ENCODE measurements at places on chromosomes 16 and 17.

DNA sequence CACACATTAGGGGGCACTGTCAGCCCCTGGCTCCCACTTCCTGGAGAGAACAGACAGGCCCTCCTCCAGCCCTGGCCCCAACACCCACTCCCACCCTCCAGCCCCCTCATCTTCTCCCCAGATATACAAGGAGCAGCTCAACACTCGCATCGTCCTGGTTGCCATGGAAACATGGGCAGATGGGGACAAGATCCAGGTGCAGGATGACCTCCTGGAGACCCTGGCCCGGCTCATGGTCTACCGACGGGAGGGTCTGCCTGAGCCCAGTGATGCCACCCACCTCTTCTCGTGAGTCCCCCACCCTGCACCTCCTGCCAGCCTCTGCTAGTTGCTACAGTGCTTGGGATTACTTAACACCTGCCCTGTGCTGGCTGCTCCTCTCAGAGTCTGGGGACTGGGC lies 14.4 kb downstream of the ADAM11 start:
- DNase-seq, result no peak

DNA sequence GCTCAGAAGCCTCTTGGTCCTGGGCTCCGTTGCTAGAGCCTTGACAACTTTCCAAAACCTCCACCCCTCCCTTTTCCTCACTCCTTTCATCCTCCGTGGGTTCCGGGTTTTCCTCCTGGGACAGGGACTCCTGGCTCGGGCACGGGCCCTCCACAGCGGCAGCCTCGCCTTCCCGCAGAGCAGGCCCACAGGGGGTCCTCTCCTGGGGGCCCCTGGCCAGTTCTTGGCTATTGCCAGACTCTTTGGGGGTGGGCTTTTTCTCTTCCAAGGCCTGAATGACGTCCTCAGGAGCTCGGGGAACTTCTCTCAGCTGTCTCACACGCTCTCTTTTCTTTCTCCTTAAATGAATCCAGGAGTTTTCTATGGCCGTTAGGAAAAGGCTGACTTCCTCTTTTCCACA lies 19.3 kb upstream of the MNT start:
- DNase-seq, result no peak

GRCh38 chr17:57852955-57853328 lies 3.1 kb upstream of the MRPS23 start:
- DNase-seq, result no peak

- DNase-seq, result no peak
Observed at GRCh38 chr16:73817526-73818324, 478.9 kb upstream of the PSMD7 start.

GRCh38 chr17:73324160-73324475 lies 12.3 kb upstream of the CDC42EP4 start:
- DNase-seq, result no peak

DNA sequence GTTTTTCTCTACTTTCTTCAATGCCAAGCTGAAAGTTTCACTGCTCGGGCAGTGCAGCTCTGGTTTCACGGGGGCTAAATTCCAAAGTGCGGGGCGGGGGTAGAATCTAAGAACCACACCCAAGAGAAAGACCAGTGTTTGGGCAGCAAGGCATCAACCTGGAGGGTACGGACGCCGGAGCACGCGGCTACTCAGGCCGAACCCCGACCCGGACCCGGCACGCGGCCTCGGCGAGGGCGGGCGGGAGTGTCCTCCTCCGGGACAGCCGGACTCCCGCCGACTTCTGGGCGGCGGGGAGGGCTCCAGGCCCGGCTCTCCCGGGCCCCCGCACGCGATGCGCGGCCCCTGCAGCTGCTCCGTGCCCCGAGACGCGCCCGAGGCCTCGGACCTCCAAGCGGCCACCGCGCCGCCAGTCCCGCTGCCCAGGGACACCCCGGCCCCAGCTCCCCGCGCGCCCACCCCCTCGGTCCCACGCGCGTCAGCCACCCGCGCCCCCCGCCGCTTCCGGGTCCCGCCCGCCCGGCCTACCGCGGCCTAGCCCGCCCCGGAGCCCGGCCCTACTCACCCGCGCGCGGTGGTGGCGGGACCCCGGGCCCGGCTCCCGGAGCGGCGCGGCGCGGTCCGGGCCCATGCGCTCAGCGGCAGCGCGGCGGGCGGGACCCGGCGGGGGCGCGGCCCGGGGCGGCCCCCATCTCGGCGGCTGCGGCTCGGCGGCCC lies 561 bp downstream of the AXIN1 start:
- no peak for DNase-seq

GRCh38 chr17:32854832-32855389 lies 22.0 kb downstream of the MYO1D start:
- no peak for DNase-seq

DNA sequence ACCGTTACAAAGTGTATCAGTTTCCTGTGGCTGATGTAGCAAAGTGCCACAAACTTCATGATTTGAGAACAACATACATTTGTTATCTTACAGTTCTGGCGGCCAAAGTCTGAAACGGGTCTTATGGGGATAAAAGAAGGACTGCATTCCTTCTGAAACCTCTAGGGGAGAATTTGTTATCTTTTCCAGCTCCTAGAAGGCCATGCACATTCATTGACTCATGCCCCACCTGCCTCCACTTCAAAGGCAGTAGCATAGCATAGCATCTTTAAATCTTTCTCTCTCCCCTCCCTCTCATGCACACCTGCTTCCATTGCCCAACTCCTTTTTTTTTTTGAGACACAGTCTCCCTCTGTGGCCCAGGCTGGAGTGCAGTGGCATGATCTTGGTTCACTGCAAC lies 190.7 kb upstream of the DYNLRB2 start:
- no peak for DNase-seq

- DNase-seq, result no peak
Observed at GRCh38 chr17:8124350-8125153, 646 bp upstream of the HES7 start.

DNA sequence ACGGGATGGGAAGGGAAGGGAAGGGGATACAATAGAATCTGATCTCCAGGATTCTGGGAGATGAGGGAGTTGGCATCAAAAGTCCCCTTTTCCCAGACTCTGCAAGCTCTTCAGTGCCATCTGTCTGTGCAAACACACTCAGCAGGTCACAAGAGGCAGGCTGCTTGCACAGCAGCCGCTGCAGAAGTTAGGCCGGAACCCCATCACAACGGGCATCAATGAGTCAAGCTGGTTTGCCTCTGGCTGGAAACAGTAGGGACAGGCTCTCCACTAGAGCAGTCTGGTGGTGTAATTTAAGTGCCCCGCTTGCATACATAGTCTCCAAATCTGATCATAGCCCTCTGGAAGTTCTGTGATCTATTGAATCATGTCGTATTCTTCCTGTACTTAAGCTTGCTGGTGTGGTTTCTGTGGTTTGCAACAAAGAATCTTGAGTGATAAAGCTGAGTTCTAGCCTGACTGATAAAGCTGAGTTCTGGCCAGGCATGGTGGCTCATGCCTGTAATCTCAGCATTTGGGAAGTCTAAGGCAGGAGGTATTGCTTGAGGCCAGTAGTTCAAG lies 33.7 kb upstream of the KDM8 start:
- DNase-seq, result no peak

- peak; percentile 72 for DNase-seq
Observed at GRCh38 chr17:29145289-29146073, 34.7 kb downstream of the MYO18A start.

DNA sequence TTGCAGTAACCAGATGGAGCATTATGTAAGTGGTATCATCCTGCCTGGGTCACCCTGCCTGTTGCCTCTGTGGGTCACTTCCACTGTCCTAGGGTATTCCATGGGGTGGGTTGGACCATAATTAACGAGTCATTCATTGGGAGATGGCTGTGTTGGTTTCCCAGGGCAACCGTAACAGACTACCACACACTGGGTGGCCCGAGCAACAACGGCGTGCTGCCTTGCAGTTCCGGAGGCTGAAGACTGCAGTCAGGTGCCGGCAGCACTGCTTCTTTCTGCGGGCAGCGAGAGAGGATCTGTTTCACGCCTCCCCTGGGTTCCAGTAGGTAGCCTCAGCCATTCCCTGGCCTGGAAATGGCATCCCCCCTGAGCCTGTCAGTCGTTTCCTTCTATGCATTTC lies 28.9 kb upstream of the CMIP start:
- no peak for DNase-seq

- peak; percentile 64 for DNase-seq
Observed at GRCh38 chr16:85798901-85799496, 345 bp downstream of the EMC8 start.

DNA sequence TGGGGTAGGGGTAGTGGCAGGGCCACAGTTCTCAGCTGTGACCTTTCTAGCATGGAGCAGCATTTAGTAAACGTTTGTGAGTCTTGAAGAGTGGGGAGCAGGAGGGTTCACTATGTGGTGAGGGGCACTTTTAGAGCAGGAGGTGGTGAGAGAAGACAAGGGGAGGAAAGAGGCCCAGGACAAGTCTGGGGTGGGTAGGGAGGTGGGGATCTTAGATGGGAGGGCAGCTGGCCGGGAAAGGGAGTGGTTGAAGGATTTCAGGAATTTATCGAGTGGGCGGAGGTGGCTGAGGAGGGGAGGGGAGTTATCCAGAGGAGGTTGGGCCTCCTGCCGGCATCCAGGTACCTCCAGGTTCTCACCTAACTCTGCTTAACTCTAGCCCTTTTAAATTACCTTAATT lies 1.9 kb downstream of the CLEC16A start:
- no peak for DNase-seq

DNA sequence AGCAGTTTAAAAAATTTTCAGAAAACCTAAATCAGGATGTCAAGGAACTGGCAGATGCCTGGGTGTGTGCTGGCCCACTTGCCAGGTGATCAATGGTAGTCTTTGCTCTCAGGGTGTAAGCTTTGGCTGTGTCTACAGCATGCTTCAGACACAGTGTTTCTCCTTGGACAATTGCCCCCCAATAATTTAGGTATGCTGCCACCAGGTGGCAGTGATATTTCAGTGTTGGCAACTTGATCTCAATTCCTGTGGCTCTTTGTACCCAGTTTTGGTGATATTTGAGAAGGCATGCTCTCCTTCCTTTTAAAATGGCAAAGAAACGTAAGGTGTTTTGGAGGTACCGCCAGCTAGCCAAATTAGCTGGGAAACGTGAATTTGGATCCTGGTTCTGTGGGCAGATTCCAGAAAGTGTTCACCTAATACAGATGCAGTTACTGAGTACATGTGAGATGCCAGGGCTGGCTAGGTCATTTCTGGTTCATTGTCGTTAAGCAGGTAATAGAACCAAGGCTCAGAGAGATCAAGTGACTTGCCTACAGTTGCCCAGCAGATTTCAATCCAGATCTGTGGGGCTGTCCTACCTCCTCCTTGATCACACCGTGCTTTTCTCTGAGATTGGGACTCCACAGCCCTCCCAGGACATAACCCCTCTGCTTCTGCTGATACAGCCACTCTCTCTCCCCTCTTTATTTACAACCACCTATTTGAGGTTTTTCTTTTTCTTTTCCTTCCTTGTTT lies 155.6 kb upstream of the PLCG2 start:
- DNase-seq, result peak; percentile 66

GRCh38 chr17:71976011-71976649 lies 144.7 kb upstream of the SOX9 start:
- DNase-seq, result no peak

- DNase-seq, result no peak
Observed at GRCh38 chr17:42670789-42671657, 5.8 kb downstream of the PLEKHH3 start.

- DNase-seq, result peak; percentile 45
Observed at GRCh38 chr16:22161999-22162655, at the start of gene SDR42E2. Gene SDR42E2, plus strand, starts transcription at chr16:22162506. Its CDS starts 3,077 bp downstream, at chr16:22165583.

DNA sequence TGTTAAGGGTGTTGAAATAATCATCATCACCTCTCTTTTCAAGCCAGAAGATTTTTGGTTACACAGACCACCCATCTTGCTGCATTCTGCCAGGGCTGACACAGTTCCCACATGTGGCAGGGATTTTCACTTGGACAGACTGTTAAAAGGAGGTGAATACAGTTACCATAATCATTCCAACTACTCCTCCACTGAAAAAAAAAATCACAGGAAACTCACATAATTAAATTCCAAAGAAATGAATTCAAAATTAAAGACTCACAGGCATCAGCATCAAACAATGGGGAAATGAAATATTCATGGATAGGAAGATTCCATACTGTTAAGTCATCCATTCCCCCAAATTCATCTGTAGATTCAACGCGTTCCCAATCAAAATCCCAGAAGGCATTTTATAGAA lies 209.4 kb downstream of the MRTFB start:
- DNase-seq, result no peak

- no peak for DNase-seq
Observed at GRCh38 chr16:48110982-48111381, 44.8 kb downstream of the ABCC12 start.

GRCh38 chr17:39629898-39630297 lies 3.1 kb downstream of the PPP1R1B start:
- DNase-seq, result no peak

- no peak for DNase-seq
Observed at GRCh38 chr16:83779886-83780285, 27.9 kb upstream of the HSBP1 start.

- DNase-seq, result no peak
Observed at GRCh38 chr17:72477491-72477890, 356.7 kb downstream of the SOX9 start.

All from GM10248 (cell line).